ENCODE measurements at places on chromosomes 4 and X. TPM values are rescaled to one million over a fixed set of nuclear protein-coding genes. Genes with fewer than 3 reads are reported as not detected.

DNA sequence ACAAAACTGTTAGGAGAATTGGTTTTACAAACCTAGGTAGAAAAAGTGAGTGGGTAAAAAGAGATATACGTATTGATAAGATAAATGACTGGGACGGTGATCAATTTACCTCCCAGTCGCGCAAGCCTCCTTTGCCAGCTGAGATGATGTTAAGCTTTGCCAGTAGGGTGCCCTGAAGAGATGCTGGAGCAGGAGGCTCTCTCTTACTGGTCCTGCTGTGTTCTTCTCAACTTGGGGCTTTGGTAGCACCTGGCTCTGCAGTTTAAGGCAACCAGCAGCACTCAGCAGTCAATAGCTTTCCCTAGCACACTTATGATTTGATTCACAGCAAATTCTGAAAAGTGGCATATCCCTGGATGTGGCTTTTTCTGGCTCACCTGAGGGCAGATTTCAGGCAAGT is 1461.7 kb downstream of the ADGRL3 start:
- no peak for DNase-seq

DNA sequence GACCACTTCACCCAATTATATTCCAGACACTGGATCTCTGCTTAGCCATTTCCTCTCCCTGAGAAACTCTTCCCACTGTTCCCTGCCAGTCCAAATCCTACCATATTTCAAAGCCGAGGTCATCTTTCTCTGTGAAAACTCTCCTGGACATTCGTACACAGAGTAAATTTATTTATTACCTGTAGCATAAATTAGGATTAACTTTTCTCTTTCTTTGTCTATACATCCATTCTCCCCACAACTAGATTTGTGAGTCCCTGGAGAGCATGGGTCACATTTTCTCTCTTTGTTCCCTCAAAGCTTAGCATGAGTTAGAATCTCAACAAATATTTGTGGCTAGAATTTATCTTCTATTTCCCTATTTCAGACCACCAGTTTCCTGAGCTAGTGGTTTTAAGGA is 27.8 kb upstream of the SMIM10 start:
- DNase-seq = no peak

- no peak for DNase-seq
Measured at GRCh38 chr4:130747842-130748241, 1651.9 kb downstream of the C4orf33 start.

DNA sequence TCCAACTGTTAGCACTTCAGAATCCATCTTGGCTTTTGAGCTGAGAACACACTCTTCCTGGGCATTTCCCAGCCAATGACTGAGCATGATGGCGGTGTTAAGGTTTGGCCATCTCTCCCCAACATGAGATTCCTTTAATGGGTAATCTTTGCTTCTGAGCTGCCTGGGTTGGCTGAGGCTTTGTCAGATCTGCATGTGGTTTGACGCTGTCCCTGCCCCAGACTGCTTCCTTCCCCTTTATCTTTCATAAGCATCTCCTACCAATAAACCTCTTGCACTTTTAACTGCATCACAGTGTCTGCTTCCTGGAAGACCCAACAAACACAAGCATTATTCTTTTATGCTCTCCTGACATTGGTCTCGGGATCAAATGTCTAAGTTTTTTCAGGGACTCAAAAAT is 31.5 kb upstream of the DIPK2B start:
- DNase-seq = no peak

DNA sequence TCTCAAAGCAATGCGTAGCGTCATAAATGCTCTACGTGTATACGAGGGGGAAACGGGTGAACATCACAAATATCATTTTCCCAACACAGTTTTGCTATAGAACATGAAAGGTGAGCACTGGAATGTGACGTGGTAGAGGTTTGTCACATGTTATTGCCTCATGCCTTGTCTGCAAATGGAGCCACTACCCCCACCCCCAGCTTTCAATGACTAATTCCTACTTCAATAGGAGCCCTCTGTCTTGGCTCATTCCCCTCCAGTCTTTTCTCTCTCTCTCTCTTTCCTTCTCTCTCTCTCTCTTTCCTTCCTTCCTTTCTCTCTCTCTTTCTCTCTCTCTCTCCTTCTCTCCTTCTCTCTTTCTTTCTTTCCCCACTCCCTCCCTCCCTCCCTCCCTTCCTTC is 127.0 kb downstream of the STOX2 start:
- DNase-seq = no peak

Gene MAGED4
- 40.1 TPM for polyA plus RNA-seq

Gene NAA11
- not detected for polyA plus RNA-seq

Gene SHROOM4
- 14.6 TPM for polyA plus RNA-seq

Gene TRIM60
- polyA plus RNA-seq = not detected

Data from renal pelvis (tissue), 12 donors.